ENCODE measurements at places on chromosomes 4 and X.

GRCh38 chr4:13966231-13967195, 339.0 kb upstream of the BOD1L1 start:
- no peak for DNase-seq

DNA sequence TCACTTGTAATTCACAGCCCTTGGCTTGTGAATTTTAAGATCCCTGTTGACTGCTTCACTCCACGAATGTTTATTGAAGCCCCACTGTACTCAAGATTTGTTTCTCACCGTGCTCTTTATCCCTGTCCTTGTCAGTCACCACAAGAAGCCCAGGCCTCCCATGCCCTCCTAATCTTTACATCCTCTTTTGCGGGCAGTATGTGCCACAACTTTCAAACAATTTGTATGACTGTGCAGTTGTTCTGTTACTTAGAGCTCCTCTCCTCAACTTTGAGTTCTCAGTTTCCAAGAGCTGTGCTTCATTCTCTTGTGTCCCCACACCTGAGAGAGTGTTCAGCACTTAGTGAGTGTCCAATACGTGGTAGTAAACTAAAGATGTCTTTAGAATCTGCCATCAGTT, 467.7 kb downstream of the NKX6-1 start:
- DNase-seq: no peak

GRCh38 chrX:87732133-87732532, 214.5 kb downstream of the KLHL4 start:
- DNase-seq: no peak

DNA sequence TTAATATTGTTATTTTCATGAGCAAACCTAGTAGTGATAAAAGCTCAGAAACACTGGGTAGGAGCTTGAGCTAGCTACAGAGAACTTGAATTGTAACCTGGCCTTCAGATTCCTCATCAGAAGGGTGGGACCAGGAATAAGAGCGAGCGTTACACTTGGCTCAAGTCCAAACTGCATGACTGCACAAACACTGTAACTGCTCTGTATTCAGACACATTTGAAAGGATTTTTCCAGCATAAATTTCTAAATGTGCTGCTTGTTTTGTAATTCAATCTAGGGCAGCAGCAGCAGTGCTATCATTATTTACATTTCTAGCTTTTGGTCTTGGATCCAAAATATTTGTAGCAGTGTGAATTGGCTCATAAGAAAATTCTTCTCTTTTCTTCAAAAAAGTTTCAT, 133.0 kb upstream of the TMLHE start:
- no peak for DNase-seq

DNA sequence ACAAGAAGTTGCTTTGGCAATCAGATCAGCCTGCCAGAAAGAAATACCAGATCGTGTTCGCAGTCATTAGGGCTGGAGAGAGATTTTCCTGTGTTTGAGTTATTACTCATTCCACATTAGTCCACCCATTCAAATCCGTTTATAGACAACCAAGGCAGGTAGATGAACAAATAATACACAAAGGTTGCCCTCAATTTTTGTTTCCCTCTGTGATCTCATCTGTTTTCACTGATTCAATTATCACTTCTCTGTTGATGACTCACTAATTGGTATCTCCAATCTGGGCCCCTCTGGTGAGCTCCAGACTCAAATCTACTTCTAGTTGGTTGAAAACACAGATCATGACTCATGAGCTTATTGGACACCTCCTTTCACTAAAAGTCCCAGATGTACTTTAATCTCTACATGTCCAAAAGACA, 54.5 kb downstream of the CHM start:
- no peak for DNase-seq

DNA sequence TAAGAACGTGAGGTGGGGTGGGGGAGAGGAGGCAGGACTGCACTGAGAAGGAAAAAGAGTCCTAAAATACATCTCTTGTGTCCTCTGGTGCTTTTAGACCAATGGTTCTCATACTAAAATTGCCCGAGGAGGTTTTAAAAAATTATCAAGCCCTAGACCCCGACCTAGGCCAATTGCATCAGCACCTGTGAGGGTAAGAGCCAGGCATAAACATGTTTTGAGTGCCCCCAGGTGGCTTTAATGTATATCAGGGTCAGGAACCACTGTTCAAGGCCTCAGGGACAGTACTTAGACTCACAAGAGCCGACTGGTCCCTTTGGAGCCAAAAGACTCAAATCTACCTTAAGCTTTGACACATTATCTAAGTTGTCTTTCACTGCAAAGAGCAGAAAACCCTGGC, 37.5 kb upstream of the TMEM150C start:
- DNase-seq: no peak

- no peak for DNase-seq
Measured at GRCh38 chr4:152089584-152089983, 328.8 kb upstream of the GATB start.

DNA sequence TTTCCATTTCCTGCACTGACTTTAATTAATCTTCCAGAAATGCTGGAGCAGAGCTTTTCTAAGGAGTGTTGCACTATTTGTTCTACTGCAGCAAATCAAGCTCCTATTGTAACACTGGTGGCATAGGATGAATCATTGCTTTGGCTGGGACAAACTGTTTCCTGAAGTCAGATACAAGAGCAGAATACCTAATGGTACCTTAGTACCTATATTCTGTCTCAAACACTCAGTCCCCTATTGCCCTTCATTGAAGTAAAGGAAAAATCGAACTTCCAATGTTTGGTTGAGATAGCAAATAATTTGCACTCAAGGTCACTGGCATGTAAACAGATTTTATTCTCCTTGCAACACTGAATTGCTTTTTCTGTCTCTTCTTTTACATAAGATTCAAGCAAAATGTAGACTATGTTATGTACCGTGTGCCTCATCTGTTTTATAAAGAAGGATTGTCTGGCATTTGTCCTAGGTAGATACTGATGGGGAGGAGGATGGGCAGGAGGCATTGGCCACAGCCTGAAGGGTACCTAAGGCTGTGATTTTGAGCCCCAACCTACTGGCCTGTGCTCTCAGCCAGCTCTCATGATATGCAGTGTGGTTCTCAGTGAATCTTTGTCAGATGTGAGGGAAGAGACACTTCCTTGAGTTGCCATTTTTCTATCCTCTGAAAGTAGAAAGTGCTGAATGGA, 141.6 kb downstream of the AASDH start:
- no peak for DNase-seq

DNA sequence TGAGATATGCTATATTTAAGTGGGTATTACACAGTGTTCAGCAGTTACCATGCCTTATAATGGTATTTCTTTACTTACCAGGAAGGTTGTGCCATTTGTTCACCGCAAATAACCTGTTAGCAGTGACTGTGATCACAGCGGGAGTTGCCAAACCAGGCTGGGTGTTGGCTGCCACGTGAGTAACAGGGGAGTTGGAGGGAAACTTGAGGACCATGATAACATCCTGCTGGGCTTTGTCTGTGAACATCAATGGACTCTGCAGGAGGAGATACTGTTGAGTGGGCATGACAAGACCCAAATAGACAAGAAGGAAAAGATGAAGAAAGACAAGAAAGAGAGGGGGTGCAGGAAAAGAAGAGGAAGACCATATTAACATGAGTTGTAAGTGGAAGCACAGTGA, 242.9 kb downstream of the DCLK2 start:
- DNase-seq: no peak

DNA sequence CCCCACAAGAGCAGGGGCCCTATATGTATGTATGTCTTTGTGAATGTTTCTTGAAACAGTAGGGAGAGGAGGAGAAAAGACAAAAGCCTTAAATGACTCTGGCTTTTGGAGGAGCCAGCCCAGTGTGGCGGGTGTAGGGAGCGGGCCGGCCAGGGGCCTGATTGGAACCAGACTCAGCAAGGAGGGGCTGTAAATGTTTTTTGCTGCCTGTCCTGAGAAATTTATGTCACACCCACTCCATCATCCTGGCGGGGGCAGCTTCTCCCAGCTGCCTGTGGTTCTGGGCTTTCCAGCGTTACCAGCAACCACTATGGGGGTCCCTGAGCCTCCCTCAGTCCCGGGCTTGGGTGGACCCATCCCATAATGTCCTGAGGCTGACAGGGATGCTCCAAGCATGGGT, 130.8 kb downstream of the PJA1 start:
- no peak for DNase-seq

DNA sequence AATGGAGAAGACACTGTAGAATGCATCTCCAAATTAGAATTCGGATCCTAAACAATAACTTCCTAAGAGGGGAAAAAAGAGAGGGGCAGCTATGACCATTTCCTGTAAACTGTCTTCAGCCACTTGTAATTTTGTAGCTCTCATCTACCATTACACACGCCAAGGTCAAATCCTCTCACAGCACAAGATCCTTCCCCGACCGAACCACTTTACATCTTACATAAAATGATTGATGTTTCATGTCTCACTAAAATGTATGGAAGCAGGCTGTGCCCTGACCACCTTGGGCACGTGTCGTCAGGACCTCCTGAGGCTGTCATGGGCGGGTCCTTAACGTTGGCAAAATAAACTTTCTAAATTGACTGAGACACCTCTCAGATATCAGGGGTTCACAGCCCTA, 24.1 kb upstream of the PBDC1 start:
- DNase-seq: peak; percentile 30

GRCh38 chr4:70749313-70749712, 27.5 kb downstream of the RUFY3 start:
- no peak for DNase-seq

DNA sequence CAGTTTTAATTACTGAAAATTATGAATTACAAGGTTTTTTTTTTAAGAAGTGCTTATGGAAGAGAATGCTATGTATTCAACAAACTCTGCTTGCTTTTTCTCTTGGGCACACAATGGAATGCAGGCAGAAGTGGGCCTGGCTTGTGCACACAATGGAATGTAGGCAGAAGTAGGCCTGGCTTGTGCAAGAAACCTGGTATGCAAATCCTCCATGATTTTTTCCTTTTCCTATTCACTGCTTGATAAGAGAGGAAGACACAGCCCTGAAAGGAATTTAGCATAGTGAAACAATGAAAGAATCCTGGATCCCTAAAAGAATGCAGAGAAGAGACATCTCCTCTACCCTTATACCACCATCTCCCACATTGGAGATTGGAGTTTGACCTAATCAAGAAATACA, 138.4 kb downstream of the COL25A1 start:
- DNase-seq: no peak

GRCh38 chr4:30518211-30518610, 202.0 kb upstream of the PCDH7 start:
- no peak for DNase-seq

DNA sequence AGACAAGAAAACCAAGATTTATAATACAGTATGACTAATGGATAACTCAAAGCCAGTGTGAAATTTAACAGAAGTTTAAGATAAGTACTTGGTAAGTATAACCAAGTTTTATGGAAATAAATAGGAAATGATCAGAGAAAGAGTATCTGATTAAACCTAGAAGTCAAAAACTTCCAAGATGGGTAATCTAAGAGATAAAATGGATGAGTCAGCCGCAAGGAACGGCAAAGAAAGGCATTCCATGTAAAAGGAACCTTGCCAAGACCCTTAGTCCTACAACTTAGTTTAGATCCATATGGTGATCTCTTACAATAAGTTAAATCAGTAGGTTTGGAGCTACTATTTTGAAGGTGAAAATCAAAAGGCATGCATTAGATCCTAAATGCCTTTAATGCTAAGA, 34.8 kb downstream of the LIN54 start:
- no peak for DNase-seq

DNA sequence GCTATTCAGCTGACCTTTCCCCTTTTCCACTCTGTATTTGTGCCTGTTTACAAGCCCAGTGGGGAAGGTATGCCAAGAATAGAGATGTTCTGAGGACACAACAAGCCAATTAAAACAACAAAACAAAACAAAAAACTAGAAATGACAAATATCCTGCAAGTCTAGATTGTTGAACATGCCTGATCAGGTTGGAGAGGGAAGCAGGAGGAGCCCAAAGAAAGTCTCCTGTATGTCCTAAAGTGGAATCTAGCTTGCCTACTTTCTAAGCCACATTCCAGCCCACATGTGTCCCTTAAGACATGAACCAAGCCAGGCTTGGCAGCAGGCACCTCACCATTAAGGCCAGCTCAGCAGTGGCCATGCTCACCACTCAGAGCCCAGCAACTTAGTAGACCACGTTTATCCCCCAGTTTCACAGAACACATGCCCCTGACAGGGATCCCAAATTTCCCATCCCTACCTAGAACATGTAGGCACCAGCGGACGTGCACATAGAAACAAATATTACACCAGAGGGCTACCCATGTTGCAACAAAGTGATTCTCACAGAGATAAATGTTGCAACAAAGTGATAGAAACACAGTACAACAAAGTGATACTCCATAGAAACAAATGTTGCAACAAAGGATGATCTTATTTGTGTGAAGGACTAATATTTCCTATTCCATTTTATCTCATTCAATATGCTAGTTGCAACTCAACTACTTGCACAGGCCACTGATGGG, 48.3 kb downstream of the CD99L2 start:
- no peak for DNase-seq

- no peak for DNase-seq
Measured at GRCh38 chr4:21664355-21664754, 284.2 kb downstream of the KCNIP4 start.

- no peak for DNase-seq
Measured at GRCh38 chrX:129818123-129818522, 25.6 kb downstream of the ZDHHC9 start.

DNA sequence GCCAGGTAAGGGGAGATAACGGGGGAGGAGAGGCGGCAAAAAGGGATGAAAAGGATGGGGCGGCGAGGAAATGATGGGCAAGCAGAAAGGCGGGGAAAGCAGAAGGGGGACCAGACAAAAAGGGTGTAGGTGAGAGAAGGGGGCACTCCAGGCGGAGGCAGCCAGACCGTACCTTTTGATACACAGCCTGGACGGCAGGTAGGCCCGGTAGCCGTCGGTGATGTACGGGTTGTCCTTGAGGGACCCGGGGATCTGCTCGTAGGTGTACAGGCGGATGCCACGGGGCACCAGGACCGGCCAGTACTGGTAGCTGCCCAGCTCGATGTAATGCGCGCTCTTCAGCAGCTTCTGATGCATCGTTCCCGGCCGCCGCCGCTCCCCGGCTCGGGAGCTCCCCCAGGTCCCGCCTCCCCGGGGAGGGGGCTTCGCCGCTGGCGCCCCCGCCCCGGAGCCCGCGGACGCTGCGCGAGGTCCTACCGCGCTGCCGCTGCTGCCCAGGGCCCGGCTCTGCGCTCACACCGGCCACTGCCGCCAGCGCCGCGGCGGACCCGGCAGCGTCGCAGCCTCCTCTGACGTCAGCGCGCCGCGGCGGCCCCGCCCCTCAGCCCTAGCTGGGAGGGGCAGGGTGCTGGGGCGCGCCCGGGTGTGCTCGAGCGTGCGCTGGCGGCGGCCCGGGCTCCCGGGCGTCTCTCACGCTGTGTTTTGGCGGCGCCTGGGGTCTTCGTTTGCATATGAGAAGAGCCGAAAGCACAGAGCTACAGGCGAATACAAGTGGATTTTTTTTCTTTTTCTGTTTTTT, at the start of gene PAQR3:
Gene PAQR3, minus strand, starts transcription at position 571 of the 799 bp plus-strand sequence. Its CDS starts 214 bp downstream, at position 357.
- DNase-seq: peak; percentile 84

DNA sequence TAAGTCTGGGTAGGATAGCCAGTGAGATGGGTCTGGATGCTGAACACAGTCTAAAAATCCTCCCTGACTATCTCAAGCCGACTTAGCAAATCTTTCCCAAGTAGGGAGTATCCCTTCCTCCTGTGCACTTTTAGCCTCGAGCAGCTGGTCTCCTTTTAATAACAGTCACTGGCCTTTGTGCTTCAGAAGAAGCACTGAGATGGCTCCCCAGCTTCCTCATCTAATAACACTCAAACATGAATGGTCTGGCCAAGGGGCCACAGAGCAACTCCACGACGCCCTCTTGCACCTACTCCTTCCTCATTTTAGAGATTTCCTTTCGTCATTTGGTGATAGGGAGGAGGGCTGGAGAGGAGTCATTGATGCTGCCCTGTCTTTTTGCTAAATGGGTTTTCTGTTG, 78.8 kb upstream of the TMEM150C start:
- no peak for DNase-seq

GRCh38 chr4:138090150-138090917, 151.8 kb downstream of the SLC7A11 start:
- no peak for DNase-seq

All from effector memory CD8-positive, alpha-beta T cell (primary cell).